ENCODE measurements at places on chromosomes 4 and X.

GRCh38 chr4:51836549-51836948 is 6.4 kb upstream of the DCUN1D4 start:
- DNase-seq, result no peak

- DNase-seq, result peak; percentile 6
Measured at GRCh38 chrX:12581546-12581945, 209.7 kb upstream of the PRPS2 start.

DNA sequence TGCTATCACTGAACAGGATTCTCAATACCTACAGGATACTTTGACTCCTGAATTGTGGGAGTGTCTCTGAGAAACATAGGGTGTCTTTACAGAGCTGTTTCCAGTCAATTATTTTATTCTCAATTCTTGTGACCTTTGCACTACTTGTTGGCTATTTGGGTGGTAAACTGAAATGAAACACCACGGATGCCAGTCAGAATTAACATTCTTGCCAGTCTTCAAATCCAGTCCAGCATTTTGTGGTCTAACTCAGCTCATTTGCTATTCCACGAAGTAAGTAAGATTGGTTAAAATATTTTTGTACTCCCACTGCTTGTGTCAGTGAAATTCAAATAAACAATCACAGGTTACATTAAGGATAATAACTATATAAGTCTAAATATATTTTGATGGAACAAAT is 197.9 kb downstream of the ANKRD50 start:
- no peak for DNase-seq

DNA sequence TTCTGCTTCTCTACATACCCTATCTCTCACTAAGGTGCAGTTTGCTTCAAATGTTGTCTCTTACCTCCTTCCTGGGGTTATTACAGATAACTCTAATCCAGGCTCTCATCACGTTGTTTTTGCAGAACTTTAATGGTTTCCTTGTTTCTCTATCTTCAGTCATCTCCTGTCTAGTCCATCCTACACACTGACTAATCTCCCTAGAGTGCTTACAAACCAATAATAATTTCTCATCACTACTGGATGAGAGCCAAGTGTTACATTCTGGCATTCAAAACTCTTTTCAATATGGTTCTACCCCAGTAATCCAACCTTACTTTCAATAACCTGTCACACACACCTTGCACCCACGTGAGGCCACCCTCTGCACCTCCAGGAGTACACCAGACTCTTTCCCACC is 86.1 kb downstream of the SYNPO2 start:
- no peak for DNase-seq

DNA sequence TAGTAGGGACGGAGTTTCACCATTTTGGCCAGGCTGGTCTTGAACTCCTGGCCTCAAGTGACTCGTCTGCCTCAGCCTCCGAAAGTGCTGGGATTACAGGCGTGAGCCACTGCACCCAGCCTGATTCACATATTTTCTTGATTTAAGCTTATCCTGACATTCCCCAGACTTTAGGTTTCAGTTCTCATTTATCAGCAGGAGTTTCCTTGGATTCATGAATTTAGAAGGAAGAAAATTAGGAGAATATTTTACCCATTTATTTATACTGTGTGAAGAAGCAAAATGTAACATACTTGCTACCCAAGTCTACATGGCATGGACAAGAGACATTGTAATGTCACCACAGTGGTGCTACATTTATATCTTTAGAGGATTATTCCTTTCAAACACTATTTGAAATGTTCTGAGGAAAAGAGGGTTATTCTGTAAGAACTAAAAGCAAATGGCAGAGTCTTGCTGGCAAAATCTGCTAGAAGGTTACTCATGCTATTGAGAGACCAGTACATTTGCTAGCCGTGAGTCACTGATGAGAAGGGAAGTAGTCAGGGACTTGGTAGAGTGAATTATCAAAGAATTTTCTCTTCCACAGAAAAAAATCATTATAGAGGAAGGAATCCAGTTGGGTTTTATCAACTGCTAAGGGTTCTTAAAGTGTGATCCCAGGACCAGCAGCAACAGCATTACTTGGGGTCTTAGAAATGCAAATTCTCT is 26.1 kb upstream of the CFAP299 start:
- peak; percentile 57 for DNase-seq

GRCh38 chr4:14247767-14248166 is 620.2 kb upstream of the BOD1L1 start:
- no peak for DNase-seq

GRCh38 chr4:65391814-65392213 is 278.5 kb downstream of the EPHA5 start:
- DNase-seq, result no peak

- DNase-seq, result no peak
Measured at GRCh38 chrX:28988246-28988645, 401.0 kb downstream of the IL1RAPL1 start.

DNA sequence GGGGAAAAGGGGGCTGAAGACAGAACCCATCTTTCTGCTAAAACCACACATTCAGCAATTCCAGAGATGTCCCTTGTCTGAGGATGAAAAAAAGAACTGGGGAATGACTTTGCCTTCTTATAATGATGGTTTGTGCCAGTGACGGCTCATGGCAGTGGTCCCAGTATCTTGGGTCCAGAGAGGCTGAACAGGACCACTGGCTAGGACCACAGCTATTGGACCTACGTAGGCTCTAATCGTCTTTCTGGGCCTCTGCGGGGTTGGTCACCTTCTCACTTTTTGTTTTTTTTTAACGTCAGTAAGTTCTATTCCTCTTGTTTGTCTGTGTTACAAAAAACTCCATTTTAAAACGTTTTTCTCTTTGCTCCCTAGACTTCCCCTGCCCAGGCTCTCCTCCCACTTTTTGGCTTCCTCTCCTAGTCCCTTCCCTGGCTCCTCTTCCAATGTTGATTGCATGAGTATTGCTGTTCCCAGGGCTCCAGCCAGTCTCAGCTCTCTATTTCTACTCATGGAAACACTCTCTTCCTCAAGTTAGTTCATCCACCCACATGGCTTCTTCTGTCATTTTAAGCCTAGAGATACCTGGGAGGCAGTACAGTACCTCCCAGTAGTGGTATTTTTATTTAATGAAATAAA is 52.6 kb upstream of the STX18 start:
- DNase-seq, result no peak

DNA sequence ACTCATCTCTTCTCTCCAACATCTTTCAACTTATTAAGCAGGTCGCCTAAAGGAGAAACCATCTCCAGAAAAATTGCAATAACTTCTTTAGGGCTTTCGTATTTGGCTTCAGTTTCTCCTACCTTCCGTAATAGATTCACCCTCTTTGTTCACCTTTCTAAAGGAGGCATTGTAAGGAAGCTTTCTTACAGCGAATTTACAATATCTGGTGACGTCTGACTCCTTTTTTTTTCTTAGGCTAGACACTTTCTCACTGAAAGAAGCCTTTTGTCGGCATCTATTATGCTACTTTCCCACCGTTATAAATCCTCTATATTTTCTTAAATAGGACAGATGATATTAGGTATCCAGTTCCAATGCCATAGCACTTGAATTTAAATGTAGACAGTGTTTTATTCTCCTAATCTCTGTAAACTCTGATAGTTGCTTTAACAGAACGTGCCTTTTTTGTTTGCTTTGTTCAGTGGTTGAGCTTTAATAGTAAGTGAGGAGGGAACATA is 302.4 kb downstream of the IL1RAPL1 start:
- DNase-seq, result no peak

- no peak for DNase-seq
Measured at GRCh38 chr4:131370846-131371245, 1778.2 kb upstream of the PCDH10 start.

GRCh38 chr4:5338531-5338930 is 287.3 kb downstream of the STK32B start:
- no peak for DNase-seq

- no peak for DNase-seq
Measured at GRCh38 chr4:148216866-148217814, 225.1 kb downstream of the NR3C2 start.

DNA sequence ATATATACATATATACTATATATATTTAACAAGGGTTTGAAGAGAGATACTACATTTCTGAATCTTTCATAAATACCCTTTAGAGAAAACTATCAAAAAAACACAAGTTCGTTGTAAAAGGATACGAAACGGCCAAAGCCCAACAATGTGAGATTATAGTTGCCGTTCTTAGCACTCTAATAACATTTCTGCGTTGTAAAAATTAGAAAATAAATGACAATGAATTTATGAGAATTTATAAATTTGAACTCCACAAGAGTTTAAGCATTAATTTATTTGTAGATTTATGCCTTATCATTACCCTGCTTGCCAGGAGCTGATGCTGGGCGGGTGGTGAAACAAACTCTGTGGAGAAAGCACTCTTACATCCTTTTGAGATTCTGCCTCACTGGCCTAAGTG is 1.1 kb downstream of the WDR17 start:
- no peak for DNase-seq

GRCh38 chr4:38902695-38903094 is 35.1 kb downstream of the FAM114A1 start:
- DNase-seq, result no peak

- DNase-seq, result no peak
Measured at GRCh38 chr4:105707782-105708180, 708 bp downstream of the INTS12 start.

DNA sequence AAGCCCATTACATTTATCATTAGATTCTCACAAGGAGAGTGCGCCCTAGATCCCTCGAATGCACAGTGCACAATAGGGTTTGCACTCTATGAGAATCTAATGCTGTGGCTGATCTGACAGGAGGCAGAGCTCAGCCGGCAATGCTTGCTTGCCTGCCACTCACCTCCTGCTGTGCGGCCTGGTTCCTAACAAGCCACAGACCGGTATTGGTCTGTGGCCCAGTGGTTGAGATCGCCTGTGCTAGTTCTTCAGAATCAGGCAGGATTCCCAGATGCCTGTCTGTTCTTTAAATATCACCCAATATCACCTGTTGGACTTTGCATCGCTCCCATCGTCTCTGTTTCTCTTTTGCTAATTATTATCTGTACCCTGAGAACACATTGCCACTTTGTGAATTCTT is 14.0 kb downstream of the DSPP start:
- DNase-seq, result no peak

DNA sequence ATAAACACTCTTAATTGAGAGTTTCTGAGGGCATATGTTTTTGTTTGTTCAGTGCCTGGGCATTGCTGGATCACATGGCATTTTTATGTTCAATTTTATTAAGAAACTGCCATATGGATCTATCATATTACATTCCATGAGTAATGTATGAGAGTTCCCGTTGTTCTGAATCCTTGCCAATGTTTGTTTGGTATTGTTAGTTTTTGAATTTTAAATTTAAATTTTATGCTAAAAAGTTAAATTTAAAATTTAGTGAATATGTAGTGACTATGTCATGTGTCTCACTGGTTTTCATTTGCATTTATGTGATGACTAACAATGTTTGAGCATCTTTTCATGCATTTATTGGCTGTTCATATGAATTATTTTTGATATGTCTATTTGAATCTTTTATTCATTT is 54.8 kb upstream of the GEMIN8 start:
- no peak for DNase-seq

GRCh38 chr4:147739239-147739823 is 7.4 kb downstream of the ARHGAP10 start:
- DNase-seq, result no peak

GRCh38 chr4:119646347-119647071 is 17.9 kb upstream of the PDE5A start:
- no peak for DNase-seq

DNA sequence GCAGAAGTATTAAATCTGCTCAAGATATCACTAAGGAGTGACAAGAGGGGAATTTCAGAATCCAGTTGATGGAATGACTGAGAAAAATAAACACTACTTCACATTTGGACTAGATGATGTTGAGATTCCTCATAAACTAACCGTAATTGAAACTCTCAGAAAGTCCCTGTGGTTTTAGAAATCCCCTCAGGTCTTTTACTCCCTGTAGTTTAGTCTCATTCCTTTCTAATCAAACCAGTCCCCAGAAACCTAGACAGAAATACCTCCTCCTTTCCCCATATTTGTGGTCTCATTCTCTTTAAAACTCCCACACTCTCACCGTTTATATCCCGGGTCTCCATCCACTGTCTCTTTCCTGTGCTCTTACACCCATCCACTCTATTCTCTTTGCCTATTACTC is 15.0 kb upstream of the TLR1 start:
- peak; percentile 39 for DNase-seq

- DNase-seq, result no peak
Measured at GRCh38 chr4:25896776-25897539, 17.1 kb upstream of the SMIM20 start.

GRCh38 chr4:165394275-165394674 is 15.5 kb downstream of the CPE start:
- DNase-seq, result no peak

DNA sequence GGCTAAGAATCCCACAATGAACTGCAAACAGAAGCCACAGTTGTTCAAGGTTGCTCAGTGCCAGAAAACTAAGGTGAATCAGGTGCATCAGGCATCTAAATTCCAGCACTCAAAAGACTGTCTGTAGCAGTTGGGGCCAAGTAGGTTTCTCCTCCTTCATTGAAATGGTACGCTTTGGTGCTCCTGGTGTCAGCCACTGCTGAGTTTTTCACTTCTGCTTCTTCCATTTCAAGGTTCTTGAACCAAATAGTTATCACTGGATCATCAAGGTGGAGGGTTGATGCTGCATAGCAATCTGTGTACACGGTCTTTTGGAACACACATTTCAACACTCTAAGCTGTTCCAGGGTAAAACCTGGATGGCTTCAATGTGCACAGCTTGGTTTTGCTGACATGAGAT is 74.4 kb downstream of the TMA16 start:
- no peak for DNase-seq

GRCh38 chr4:165502916-165503907 is 124.4 kb downstream of the CPE start:
- DNase-seq, result peak; percentile 39

DNA sequence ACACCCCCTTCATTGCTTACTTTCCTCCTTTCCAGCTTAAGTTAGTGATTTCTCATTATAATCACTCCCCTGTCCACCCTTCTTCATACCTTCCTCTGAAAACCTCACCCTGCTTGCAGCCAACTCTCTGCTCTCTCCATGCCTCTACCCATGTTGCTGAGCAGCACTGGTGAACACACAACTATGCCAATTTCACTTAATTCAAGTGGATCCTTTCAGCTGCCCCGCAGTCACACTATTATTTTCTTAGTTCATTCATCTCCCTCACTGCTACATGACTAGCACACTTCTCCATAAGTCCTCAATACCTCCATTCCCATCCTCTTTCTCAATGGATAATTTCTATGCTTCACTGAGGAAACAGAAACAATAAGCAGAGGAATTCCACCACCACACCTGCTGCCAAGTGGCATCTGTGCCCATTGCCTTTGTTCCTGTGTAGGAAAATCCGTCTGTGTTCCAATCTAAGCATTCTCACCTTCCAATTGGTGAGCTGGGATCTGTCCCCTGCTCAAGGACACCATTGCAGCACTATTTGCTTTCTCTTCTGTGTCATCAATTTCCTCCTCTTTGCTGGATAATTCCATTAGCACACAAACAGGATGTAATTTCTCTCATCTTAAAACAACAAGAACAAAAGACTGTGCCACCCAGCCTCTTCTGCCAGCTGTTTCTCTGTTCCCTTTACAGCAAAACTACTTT is 25.2 kb upstream of the PRSS48 start:
- no peak for DNase-seq

GRCh38 chr4:152029631-152030030 is 268.8 kb upstream of the GATB start:
- DNase-seq, result no peak

All from epithelial cell of prostate (primary cell).